GM23248 (cell line): ENCODE measurements at places on chromosomes 11 and 22. TPM values are rescaled to one million over a fixed set of nuclear protein-coding genes. Genes with fewer than 3 reads are reported as not detected.
A peak's percentile ranks its signal among the peaks of the same experiment; 100 is the strongest.

DNA sequence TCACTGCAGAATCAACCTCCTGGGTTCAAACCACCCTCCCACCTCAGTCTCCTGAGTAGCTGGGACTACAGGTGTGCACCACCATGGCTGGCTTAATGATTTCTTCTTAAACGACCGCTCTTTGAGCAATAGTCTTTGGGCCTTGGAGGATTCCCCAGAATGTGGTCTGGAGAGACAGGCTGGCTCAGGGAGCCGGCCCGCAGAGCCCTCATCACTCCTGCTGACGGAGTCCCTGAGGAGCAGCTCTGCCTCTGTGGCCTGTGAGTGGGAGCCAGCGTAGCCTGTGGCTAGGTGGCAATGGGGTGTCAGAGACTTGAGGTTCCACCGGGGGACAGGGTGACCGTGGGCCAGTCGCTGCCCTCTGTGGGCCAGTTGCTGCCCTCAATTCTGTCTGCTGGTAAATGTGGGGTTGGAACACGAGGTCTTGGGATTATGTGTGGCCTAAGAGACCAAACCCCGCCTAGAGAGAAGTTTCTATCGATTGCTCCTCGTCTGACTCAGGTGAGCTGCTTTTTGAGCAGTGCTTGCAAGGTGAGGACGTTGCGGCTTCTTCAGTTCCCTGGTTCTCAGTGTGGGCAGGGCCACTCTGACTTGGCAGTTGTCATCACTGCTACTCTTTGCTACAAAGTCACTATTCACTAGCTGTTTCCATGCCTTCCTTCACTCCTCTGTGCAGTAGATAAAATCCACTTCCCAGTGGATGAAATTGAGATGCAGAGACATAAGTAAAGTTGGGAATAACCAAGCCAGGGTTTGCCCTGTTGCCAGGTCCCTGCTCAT, 124.8 kb upstream of the NECTIN1 start:
- no peak for DNase-seq

The FXYD6 gene
- total RNA-seq, result not detected in 2 replicates

The HTR3B gene
- not detected in 2 replicates for total RNA-seq

GRCh38 chr11:32796425-32796824, 2.0 kb upstream of the CCDC73 start:
- DNase-seq, result no peak

The MOGAT2 gene
- not detected in 2 replicates for total RNA-seq

DNA sequence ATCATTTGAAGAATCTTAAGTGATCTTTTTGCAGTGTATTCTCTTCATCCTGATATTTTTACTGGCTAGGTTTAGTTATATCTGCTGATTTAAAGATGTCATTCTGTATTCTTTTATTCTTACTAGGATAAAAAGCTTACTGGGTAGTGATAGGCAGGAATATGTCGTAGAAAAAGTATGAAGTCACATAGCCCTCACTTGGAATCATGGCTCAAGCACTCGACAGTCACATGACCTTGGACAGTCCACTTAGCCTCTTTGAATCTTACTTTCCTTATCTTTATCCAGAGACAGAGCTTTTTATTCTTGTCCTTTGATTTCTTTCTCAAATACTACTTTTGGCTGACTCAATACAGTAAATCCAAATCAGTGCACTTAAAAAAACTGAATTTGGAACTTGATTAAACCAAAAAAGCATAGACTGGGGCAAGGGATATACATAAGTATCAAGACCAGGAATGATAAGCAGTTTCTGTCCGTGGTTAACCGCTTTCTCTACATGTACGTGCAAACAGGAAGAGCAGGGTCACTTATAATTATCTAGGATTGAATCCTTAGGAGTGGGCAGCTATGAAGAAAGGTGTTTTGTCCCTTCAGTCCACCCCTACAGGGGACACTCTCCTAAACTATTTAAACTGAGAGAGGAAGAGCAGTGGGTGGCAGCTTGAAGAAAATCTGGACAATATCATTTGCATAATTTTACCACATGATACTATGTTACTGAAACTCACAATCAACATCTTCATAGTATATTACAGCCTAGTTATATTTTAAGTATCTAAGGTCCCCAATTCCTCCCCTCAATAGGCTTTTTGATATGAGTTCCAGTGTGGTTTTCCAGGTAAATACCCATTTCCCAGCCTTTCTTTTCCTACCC, 8.0 kb downstream of the MMP7 start:
- DNase-seq, result no peak

DNA sequence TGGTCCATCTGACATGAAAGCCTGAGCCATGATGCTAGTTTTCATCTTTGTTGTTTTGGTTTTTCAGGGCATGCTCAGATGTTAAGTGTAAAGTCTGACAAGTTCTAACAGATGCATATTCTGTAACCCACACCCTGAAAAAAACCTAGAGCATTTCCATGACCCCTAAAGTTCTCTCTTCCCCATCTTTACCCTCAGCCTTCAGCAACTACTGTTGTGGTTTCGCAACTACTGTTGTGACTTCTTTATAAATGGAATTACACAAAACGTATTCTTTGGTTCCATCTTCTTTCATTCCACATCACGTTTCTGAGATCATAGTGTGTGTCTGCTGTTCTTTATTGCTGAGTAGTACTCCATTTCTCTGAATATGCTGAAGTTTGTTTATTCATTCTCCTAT, 65.1 kb upstream of the LDLRAD3 start:
- DNase-seq, result no peak

DNA sequence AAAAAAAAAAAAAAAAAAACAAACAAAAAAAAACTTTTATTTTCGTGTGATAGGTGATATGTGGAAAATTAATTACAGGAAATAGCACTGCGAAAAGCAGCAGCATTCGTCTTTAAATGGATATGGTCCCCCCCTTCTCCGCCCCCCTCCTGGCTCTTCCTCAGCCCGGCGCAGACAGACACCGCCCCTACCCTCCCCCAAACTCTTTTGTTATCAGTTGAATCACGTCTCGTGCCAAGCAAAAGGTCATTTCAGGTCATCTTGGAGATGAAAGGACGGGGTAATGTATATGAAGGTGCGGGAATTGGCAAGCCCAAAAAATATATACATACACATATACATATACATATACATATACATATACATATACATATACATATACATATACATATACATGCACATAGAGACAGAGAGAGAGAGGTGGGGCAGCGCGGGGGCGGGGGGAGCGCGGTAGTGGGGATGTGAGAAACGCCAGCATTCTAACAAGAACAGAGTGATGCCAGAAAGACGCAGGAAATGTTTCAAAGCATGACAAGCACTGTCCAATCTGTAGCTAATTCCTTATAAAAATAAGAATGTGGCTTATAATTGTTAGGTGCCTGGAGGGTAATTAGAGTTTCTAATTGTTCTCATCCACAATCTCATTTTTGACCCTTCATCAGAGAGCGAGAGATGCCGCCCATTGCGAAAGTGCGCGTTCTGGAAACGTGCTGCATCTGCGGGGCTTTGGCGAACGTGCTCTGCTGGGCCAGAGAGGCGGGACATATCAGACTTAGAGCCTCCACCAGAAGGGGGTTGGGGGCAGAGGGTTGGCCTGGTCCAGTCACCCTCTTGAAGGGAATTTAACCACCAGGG, 214.5 kb upstream of the UBASH3B start:
- peak; percentile 67 for DNase-seq

The ACRV1 gene
- total RNA-seq, result not detected in 2 replicates

DNA sequence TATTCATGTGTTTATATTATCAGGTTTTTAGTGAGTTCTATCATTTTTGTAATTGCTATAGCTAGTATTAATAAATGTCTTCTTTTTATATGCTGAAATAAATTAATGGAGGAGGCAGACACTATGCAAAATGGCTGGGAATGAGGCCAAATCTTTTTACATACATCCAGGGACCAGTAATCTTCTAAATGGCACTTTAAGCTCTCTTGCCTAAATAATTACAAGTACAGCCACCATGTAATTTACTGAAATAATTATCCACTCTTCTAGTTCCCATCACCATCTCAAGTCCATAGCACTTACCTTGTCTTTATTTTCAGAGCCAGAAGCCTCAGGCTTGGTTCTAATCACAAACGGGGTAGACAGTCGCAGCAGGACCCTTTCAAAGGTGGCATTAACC, 79.1 kb downstream of the GUCY1A2 start:
- no peak for DNase-seq

GRCh38 chr11:69066122-69067112, 17.7 kb downstream of the TPCN2 start:
- DNase-seq, result no peak

The OR10D3 gene
- total RNA-seq, result not detected in 2 replicates

DNA sequence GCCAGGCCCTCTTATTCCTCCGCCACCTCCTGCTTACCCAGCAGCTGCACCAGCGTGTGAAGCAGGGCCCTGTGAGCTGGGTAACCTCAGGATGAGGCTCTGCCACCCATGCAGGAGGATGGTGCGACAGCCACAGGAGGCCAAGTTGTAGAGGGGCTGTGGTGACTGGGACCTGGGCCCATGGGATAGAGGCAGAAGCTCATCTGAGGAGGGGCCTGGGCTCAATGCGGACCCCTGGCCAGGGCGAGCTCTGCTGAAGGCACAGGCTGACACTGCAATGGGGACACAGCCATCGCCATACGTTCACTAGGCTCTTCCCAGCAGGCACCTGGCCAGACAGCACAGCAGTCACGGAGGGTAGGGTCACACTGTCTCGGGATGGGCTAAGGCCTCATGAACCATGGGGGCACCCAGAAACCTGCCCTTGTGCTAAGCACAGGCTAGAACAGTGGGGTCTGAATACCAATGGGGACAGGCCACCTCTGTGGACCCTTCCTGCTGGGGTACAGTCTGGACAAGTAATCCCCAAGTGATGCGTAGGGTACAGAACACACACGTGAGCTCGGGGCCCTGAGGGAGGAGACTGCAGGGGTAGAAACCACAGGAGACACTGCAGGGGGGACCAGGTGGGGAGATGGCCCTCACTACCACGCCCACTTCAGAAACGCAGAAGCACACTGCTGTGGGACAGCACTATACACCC, 35.3 kb downstream of the GNB1L start:
- no peak for DNase-seq

The MMP10 gene
- 0.97 and 2.3 TPM in 2 replicates for total RNA-seq

DNA sequence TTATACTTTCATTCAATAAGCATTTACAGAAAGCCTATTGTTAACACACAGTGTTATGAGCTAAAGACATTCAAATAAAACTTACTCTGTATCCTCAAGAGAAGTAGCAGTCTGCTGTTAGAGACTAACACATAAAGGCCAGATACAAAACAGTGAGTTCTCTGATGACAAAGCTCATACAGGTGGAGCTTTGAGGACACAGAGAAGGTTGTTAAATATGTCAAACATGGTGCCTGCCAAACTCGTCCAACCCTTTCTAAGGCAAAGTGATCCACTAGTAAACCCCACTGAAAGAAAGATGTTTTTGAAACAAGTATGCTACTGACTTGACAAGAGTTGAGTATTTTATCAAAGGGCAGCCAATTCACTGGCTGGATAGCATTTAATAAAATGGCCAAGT, 70.1 kb downstream of the C2CD3 start:
- DNase-seq, result no peak

- peak; percentile 83 for DNase-seq
Observed at GRCh38 chr11:64448599-64449380, 89.8 kb downstream of the RPS6KA4 start.
